ENCODE measurements at places on chromosomes 2 and 18.

DNA sequence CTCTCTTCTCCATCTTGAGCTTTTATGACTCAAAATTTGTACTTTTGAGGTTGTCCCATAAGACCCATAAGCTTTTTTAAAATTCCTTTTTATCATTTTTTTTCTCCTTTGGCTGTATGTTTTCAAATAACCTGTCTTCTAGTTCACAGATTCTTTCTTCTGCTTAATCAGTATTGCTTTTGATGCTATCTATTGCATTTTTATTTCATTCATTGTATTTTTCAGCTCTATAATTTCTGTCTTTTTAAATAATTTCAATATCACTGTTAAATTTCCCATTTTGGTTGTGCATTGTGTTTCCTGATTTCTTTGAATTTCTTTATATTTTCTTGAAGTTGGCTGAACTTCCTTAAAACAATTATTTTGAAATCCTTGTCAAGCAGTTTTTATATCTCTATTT is 4.8 kb upstream of the XDH start:
- DNase-seq, result no peak

- DNase-seq, result no peak
Measured at GRCh38 chr2:74428675-74429074, 7.1 kb downstream of the WDR54 start.

DNA sequence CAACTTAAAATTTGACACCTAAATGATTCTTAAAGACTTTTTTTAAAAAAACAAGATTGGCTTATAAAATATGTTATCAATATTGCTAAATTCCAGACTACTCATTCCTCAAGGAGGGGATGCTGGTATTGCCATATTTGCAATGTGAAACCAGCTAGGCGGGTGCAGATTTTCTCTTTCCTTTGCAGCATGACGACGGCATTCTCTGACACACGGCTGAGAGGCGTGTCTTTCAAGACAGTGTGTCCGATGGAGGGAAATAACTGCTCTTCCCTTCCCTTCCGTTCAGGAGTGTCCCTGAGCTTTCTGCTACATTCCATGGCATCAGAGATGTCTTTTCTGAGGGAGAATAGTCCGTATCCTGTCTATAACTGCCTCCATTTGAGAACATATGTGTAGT is 38.2 kb upstream of the CNGA3 start:
- DNase-seq, result no peak

DNA sequence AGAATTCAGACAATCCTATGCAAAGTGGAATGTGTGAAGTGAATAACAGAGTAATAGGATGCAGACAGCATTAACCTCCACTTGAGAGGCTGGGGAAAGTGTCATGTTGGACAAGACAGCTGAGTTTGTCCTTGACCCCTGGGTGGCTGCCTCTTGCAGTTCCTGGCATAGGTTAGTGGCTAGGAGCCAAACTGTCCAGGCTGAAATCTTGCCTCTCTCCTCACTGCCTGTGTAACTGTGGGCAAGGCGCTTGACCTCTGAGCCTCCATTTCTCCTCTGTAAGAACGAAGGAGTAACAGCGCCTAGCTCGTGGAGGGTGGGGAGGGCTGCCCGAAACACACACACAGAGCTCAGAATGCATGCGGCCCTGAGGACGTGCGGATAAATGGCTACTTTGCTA is 34.8 kb upstream of the LDLRAD4 start:
- no peak for DNase-seq

DNA sequence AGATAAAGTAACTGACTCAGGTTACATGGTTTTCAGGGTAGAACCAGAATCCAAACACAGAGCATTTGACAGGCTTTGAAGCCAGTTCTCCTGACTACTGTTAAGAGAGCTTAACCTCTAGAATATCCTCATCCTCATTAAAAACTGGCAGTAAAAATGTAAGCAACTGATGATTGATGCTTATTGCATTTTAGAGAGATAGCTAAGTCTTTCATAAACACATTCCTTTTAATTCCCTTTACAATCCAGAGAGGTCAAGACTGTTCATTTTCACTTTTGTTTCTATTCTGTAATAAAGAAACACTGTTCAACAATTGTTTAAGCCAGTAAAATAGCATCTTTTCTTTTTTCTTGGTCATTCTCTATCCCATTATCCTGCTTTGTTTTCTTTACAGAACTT is 53.9 kb upstream of the RAB27B start:
- DNase-seq, result no peak
